ENCODE measurements at places on chromosomes 4 and X.

GRCh38 chr4:7183780-7184460 is 8.4 kb upstream of the SORCS2 start:
- DNase-seq, result no peak

DNA sequence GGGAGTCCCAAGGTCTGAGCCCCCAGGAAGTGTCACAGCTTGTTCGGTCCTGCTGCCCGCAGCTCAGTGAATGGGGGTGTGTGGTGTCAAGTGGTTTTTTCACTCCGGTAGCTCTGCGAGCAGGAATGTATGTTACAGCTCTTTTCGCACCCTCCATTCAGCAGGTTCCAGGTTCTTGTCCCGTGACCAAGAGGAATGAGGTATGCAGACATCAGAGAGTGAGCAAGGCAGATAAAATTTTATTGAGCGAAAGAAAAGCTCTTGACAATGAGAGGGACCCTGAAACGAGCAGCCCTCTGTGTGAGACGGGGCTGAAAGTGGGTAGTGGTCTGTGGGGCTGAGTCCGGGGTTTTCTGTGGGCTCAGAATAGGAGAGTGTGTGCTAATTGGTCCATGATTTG is 31.5 kb downstream of the UCHL1 start:
- DNase-seq, result no peak

DNA sequence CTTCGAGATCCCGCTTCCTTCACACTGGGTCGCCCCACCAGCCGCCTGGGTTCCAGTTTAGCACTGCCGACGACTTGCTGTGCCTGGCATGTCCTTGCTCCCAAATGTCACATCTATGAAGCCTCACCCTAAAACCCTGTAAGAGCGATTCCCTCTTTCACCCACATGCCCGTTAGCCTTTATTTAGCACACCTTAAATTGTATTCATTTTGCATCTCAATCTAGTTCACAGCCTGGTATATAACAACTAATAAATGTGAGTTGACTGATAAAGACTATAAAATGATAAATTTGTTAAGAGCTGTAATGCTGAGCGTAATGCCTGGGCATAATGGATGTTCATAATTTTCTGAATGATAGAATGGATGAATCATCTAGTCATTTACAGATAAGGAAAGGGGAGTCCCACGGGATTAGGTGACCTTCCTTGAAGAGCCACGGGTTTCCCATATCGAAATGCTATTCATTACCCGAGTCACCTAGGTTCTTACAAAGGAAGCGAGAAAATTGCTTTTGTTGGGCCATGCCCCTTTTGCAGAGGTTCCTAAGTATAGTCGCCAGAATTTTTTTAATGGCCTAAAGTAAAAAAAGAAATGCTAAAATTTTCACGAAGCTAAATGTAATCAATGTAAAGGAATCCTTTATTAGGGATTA is 1.1 kb upstream of the AP1S2 start:
- no peak for DNase-seq

GRCh38 chr4:188811121-188811520 is 671.9 kb downstream of the TRIML1 start:
- no peak for DNase-seq

GRCh38 chr4:155805016-155805415 is 46.2 kb downstream of the GUCY1B1 start:
- DNase-seq, result no peak

DNA sequence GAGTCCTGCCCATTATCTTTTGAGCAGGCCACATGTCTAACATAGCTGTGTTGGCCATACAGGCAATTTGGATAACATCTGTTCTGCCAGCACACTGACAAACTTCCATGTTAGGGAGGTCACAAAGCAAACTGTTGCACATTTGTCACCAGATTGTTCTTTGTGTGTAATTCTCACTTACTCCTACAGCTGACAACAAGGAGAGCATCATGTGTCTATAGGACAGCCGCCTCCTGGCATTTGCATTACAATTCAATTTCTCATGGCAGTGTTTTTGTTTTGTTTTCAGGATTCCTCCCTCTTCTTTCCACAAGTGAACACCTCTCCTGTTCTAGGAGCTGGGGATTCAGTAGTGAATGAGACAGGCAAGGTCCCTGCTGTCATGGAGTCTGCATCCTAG is 94.3 kb upstream of the LEF1 start:
- no peak for DNase-seq

DNA sequence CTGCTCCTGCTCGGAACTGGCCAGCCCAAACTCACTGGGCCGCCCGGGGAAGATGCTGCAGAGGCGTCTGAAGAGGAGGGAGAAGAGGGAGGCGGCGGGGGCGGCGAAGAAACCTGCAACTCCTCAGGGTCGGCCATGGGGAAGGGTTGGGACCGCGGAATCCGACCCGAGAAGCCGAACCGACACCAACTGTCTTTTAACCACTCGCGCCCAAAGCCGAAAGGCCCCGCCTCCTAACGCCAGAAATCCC is at the start of gene C4orf46:
Gene C4orf46, minus strand, starts transcription at position 223 of the 250 bp plus-strand sequence. Its CDS starts 86 bp downstream, at position 137.
- no peak for DNase-seq
